ENCODE measurements at places on chromosomes 3 and 15. TPM values are rescaled to one million over a fixed set of nuclear protein-coding genes. Genes with fewer than 3 reads are reported as not detected.
A peak's percentile ranks its signal among the peaks of the same experiment; 100 is the strongest.

The PEX5L gene
- total RNA-seq, result 7.0 TPM

The MYZAP gene
- 0.66 TPM for total RNA-seq

The LRRIQ4 gene
- not detected for total RNA-seq

The OR4F6 gene
- total RNA-seq, result not detected

The HHLA2 gene
- not detected for total RNA-seq

The PROS1 gene
- 4.1 TPM for total RNA-seq

DNA sequence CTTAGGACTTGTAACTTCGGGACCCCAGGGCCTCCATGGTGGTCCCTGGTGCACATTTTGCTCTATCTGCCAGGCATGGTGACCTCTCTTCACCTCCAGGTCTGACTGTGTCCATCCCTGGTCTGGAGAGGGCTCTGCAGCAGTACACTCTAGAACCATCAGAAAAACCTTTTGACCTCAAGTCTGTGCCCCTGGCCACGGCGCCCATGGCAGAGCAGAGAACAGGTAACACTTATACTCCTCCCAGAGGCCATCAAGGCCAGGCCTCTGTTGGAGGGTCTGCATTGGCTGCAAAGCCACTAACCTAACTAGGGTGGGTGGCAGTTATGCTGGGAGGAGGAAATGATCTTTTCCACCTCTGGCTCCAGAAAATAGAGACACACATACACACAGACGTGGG lies 10.3 kb upstream of the HMCES start:
- H3K4me1 ChIP-seq, result no peaks in the 10 kb centered on the region
- H3K27me3 ChIP-seq, result no peaks in the 10 kb centered on the region
- DNase-seq, result no peak
- peaks cover 69% of the 10 kb centered on the region for H3K36me3 ChIP-seq
- H3K27ac ChIP-seq, result no peak overlapping the region

DNA sequence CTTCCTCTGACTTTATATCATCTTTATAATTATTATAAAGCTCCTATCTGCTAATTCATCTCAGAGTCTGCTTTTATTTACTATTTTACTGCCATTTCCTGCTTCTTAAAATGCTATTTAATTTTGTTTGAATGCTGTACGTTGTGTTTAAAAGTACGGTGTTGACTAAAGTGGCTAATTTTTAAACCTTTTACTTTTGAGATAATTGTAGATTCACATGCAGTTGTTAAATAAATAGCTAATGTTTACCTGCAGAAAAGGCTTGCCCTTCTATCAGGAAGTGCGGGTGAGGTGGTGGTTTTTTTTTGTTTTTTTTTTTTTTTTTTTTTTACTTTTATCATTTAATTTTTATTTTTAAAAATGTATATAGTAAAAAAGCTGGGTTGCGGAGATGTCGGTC lies 41.3 kb downstream of the XYLB start:
- H3K36me3 ChIP-seq, result no peaks in the 10 kb centered on the region
- H3K27ac ChIP-seq, result no peak overlapping the region
- DNase-seq, result no peak
- H3K27me3 ChIP-seq, result no peaks in the 10 kb centered on the region

- H3K27ac ChIP-seq, result no peak overlapping the region
- no peaks in the 10 kb centered on the region for H3K36me3 ChIP-seq
- DNase-seq, result no peak
- H3K4me3 ChIP-seq, result no peak overlapping the region
- no peaks in the 10 kb centered on the region for H3K27me3 ChIP-seq
- peaks cover 4% of the 10 kb centered on the region for H3K4me1 ChIP-seq
These were observed 36.0 kb downstream of the FBN1 start for GRCh38 chr15:48609486-48609885.

DNA sequence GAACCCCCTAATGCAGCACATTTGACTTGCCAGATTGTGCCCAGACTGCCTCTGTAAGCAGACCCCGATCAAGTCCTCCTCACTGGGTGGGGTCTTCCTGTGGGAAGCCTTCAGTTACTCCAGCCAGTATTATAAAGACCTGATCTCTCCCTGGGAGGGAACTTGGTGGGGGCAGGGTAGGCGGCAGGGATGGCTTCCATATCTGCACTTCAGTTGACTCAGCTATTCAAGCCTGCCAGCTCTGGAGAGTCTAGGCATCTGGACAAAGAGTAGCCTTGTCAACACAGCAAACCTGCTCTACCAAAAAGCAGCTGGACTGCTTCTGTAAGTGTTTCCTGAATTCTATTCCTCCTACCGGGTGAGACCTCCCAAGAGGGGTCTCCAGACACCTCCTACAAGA lies 21.0 kb upstream of the SLC25A38 start:
- H3K36me3 ChIP-seq, result no peaks in the 10 kb centered on the region
- no peak for DNase-seq
- H3K4me3 ChIP-seq, result no peak overlapping the region
- no peaks in the 10 kb centered on the region for H3K4me1 ChIP-seq

DNA sequence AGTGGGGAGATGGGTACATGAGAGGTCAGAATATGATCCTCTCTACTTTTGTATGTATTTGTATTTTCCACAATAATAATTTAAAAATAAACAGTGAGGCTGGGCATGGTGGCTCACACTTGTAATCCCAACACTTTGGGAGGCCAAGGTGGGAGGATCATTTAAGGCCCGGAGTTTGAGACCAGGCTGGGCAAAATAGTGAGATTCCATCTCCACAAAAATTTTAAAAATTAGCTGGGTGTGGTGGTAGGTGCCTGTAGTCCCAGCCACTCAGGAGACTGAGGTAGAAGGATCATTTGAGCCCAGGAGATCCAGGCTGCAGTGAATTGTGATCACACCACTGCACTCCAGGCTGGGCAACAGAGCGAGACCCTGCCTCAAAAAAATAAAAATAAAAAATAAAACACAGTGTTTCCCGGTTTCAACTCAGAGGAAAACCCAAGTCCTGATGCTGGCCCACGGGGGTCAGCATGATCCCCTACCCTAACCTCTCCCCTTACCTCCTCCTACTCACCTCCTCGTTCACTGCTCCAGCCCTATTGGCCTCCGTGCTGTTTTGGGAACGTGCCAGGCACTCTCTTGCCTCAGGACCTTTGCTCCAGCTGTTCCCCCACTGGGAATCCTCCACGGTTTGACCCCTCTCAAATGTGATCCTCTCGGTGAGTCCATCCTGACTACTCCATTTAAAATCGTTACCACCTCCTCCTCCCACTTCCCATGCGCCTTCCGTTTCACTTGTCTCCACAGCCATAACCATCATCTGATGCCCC lies 2.9 kb upstream of the KLHL40 start:
- H3K27ac ChIP-seq, result no peak overlapping the region
- H3K27me3 ChIP-seq, result no peaks in the 10 kb centered on the region
- H3K36me3 ChIP-seq, result no peaks in the 10 kb centered on the region
- no peaks in the 10 kb centered on the region for H3K4me1 ChIP-seq
- no peak overlapping the region for H3K4me3 ChIP-seq

GRCh38 chr15:90660195-90660998 lies 56.7 kb upstream of the BLM start:
- H3K4me3 ChIP-seq, result no peak overlapping the region
- H3K27ac ChIP-seq, result no peak overlapping the region
- DNase-seq, result no peak
- H3K36me3 ChIP-seq, result no peaks in the 10 kb centered on the region

GRCh38 chr15:79933231-79933630 lies 36.4 kb upstream of the MTHFS start:
- H3K27ac ChIP-seq, result no peak overlapping the region
- no peaks in the 10 kb centered on the region for H3K4me1 ChIP-seq
- no peak overlapping the region for H3K4me3 ChIP-seq
- DNase-seq, result no peak
- H3K36me3 ChIP-seq, result no peaks in the 10 kb centered on the region

DNA sequence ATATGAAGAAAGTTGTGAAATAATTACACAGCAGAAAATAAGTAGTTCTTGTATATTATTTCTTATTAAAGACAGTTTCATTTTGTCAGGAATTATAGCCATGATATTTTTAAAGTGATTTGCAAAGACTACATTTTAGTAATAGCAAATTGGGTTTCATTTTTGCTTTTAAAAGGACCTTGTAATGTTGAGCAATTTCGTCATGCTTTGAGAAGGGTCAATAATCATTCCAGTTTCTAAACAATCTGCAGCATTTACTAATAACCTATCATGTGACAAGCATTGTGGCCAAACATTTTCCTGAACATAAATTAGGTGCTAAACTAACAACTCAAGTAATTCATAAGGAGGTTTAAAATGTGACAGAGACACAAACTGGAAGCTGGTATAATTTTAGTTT lies 214.4 kb upstream of the CBLB start:
- no peaks in the 10 kb centered on the region for H3K4me1 ChIP-seq
- DNase-seq, result no peak
- H3K27me3 ChIP-seq, result no peaks in the 10 kb centered on the region
- H3K4me3 ChIP-seq, result no peak overlapping the region

GRCh38 chr3:137946356-137946973 lies 63.5 kb upstream of the CLDN18 start:
- H3K27me3 ChIP-seq, result 0 out of 2 replicates have a peak, but pooled peaks cover 3% of the 10 kb centered on the region
- no peak overlapping the region for H3K27ac ChIP-seq
- no peak overlapping the region for H3K4me3 ChIP-seq
- H3K36me3 ChIP-seq, result no peaks in the 10 kb centered on the region
- H3K4me1 ChIP-seq, result peaks cover 3% of the 10 kb centered on the region

GRCh38 chr15:33234020-33234461 lies 39.5 kb upstream of the FMN1 start:
- DNase-seq, result peak; percentile 72
- H3K27me3 ChIP-seq, result no peaks in the 10 kb centered on the region
- no peak overlapping the region for H3K27ac ChIP-seq
- 0 out of 2 replicates have a peak, but pooled peaks cover 9% of the 10 kb centered on the region for H3K4me1 ChIP-seq
- no peak overlapping the region for H3K4me3 ChIP-seq

Measured in GM23338 (cell line).